ENCODE measurements at places on chromosomes 12 and 14. TPM values are rescaled to one million over a fixed set of nuclear protein-coding genes. Genes with fewer than 3 reads are reported as not detected.

The CCDC88C gene
- total RNA-seq = 29.6 TPM

The DDX47 gene
- total RNA-seq = 75.2 TPM

The L2HGDH gene
- 5.3 TPM for total RNA-seq

The C12orf54 gene
- total RNA-seq = not detected

The CDKL1 gene
- total RNA-seq = 9.7 TPM

The TSHR gene
- total RNA-seq = not detected

The MANSC4 gene
- 0.65 TPM for total RNA-seq

The NOVA1 gene
- 3.3 TPM for total RNA-seq

The SMCO2 gene
- total RNA-seq = 1.2 TPM

The NOXRED1 gene
- 0.33 TPM for total RNA-seq

The AGAP2 gene
- total RNA-seq = 0.24 TPM

The IL22 gene
- not detected for total RNA-seq

The SRGAP1 gene
- total RNA-seq = 16.3 TPM

DNA sequence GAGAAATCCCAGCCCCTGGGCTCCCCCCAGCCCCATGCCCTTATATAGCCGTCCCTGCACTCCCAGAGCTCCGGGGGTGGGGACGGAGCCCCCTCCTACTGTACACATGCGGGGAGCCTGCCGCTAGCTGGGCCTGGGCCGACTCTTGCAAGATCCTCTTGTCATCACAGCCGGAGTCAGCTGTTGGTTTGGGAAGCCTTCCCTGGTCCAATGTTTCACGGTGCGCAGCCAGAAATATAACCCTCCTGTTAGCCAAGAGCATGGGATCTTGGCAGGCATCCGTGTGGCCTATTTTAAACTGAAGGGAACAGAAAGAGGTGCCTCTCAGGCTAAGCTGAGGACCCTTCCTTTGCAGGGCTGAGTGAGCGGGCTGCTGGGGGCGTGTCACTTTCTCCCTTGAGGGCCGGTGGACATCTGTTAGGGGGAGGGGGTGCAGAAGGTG lies 175.3 kb downstream of the TSPAN9 start:
- no peak for DNase-seq

DNA sequence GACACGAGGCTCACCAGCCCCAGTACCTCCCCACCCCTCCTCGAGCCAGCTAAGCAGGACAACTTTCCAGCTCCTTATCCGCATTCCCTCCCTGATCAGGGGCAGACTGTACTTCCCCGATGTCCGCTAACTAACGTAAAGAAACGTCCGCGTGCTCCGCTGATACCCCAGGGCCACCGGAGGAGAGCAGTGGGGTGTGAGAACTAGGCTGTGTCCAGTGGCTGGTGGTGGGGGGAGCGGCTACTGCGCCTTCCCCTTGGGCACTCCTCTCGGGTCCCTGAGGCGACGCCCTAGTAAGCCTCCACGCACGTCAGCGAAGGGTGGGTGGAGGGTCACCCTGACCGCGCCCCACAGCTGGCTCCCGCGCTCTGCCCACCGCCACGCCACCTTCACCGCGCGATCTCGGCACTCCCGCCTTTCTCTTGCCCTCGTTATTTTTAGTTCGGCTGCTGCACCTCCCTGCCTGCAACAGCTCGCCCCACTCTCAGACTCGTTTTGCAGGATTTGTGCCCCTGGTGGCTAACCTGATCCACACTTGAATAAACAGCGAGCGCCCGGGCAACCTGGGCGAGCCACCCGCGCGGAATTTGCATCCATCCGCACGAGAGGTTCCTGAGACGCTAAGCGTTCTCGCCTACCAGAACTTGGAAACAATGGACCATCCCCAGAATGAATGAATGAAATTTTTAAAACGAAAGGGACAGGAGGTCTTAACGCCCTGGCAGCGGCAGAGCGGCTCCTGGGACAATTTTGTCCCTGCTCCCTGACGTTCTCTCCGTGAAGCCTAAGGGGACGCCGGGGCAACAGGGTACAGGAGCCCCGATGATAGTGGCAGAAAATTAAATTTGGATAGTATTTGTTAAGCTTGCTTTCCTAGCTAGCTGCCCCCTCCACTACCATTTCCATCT lies 6.9 kb upstream of the BMP4 start:
- DNase-seq = peak; percentile 44

GRCh38 chr12:93994721-93995120 lies 153.7 kb upstream of the PLXNC1 start:
- DNase-seq = no peak

- no peak for DNase-seq
These were observed 28.5 kb downstream of the FOS start for GRCh38 chr14:75306927-75307699.

DNA sequence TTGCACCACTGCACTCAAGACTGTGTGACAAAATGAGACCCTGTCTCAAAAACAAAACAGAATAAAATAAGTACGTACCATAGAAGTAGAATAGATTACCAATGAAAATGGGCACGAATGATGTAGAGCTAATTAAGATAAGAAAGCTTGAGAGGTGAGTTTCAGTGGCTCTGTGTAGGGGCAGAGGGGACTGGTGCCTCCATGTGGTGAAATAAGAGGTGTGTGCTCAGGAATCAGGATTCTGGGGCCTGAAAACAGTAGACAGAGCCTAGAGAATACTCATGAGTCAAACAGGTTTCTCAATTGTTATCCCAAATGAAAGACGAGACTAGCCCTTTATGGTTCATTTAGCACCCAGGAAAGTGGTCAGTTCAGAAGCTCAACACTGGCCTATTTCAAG lies 1145.1 kb downstream of the FLRT2 start:
- no peak for DNase-seq

DNA sequence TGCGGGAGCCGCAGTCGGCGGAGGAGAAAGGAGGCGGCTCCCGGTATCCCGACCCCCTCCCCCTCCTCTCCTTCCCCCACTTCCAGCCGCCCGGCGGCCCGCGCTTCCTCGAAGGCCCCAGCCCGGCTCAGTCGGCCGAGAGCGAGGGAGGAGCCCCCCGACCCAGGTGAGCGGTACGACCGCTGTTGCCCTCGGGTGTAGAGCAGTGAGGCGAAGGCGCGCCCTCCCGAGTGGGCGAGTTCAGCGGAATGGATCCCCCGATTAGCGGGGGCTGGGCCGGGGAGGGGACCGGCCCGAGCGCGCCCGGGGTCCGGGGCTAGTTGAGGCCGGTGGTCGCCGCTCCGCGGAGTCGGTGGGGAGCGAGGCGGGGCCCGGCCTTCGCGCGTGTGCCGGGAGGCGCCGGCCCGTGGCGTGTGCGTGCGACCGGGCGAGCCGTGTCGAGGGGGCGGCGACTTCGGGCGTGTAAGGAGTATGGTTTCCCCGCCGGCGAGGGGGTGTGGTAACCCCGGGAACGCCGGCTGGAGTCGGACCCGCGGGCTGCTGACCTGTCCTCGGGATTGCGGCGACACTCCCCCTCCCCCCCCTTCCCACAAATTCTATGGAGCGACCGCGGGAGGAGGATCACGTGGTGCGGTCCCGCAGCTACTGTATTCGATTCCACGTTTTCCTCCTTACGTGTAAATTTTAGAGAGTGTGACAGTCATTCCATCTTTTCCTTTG lies 501 bp downstream of the RIMKLB start:
- DNase-seq = peak; percentile 45

GRCh38 chr14:52352061-52352491 lies 38.0 kb downstream of the PTGER2 start:
- DNase-seq = no peak

DNA sequence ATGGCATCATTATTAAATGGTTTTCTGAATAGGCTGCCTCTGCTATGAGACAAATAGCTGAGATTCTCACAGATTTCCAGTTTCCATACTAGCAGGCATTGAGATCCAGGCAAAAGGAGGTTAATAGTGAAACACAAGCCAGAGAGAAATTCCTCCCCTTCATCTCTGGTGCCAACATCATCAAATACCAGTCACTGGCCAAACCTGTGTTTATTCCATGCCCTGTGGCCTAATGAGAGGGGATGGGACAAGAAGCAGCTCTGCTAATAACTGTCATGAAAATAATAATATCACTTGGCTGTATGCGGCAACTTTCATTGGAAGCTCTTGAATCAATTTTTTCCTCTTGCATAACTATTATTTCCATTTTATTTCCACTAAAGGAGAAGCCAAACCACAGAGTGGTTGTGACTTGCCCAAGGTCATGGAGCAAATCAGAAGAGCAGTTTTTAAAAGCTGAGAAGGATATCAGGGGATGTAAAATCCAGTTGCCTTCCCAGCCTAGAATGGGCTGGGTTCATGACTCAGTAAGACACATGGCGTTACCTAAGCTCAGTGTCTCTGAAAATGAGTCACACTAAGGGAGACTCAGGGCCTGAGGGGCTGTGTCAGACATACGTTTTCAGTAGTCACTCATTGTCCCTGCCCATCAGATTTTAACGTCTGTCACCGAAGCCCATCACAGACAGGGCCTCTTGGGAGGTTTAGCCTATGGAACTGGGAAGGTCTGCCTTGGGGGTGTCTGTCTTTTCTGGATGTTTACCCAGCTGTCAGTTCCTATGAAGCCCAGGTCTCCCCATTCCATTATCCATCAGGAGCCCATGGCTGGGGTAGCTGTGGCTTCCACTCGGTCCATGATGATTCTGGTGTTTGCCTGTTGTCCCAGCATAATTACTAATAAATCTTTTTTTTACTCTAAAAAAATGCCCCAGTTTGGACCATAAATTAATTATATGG lies 208.8 kb upstream of the EEA1 start:
- no peak for DNase-seq

GRCh38 chr12:29116414-29116813 lies 32.7 kb upstream of the FAR2 start:
- no peak for DNase-seq

GRCh38 chr12:125220404-125221273 lies 155.4 kb downstream of the AACS start:
- DNase-seq = no peak

DNA sequence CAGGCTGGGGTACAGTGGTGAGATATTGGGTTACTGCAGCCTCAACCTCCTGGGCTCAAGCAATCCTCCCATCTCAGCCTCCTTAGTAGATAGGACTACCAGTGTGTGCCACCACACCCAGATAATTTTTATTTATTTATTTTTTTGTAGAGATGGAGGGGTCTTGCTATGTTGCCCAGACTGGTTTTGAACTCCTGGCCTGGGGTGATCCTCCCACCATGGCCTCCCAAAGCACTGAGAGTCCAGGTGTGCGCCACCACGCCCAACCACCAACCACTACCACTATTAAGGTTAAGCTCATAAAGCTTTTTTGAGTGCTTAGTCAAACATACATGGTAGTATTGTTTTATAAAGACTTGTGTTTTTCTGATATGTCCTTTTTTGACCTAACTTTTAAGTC lies 3.9 kb downstream of the RIOX1 start:
- DNase-seq = no peak

DNA sequence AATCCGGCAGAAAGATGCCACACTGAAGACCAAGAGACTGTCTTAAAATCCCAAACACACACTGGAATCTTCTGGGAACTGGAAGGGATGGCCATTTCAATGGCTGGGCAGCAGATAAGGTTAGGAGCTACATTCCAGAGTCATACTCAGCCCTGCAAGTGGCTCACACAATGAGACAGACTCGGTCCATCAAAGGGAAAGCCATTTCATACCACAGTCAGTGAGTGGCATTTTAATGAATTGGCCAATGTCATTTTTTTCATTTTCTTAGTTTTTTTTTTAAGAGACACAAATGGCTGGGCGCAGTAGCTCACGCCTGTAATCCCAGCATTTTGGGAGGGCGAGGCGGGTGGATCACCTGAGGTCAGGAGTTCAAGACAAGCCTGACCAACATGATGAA lies 17.9 kb downstream of the CIT start:
- no peak for DNase-seq

GRCh38 chr12:3772380-3772779 lies 19.5 kb upstream of the CRACR2A start:
- peak; percentile 42 for DNase-seq

GRCh38 chr12:79717006-79717405 lies 26.2 kb upstream of the PAWR start:
- no peak for DNase-seq

DNA sequence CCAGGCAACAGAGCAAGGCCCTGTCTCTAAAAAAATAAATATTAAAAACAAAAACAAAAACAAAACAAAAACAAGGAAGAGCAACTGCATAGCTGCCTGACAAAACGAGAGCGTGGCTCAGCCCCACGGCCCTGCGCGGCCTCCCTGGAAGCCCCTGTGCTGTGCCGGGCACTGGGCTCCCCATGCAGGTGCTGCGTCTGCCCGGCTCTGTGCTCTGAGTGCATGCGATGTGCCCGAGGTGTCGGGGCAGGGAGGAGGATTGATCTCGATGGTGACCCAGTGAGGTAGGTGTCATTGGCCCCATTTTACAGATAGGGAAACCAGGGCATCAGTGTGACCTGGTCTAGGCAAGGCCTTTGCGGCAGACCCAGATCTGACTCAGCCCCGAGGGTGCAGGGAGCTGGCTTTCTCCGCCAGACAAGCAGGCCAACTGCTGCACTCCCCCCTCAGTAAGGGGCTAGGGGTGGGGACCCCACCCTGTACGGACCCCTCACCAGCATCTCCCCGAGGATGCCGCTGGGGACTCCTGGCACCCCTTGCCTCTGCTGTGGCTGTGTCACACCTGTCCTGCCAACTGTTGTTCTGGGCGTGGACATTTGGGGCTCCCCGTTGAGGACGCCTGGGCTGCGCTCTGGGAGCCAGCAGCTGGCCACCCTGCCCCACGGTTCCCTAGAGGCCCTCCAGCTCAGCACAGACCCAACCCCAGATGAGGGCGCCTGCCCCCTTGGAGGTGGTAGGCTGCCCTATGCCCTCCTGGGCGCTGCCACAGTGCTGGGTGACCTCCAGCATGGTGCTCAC lies 15.3 kb downstream of the GPR132 start:
- no peak for DNase-seq

DNA sequence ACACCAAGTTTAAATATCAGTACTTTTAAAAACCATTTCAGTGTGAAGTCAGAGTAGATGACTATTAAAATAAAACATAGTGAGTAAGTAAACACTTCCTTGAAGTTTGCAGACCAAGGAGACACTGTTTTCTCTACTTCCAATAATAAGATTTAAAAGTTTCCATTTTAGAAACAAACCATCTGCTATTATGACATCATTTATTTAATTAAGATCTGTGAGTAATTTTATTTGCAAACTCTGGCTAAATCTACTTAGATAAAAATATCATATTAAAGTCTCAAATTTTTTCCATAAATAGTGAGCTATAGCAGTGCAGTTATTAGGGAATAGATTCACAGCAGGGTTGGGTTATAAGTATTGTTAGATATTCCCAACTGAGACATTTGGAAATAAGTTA lies 1267.0 kb upstream of the FLRT2 start:
- DNase-seq = no peak

- no peak for DNase-seq
These were observed 36.9 kb upstream of the SMUG1 start for GRCh38 chr12:54225666-54226065.

GRCh38 chr12:57657744-57658143 lies 24.7 kb upstream of the B4GALNT1 start:
- no peak for DNase-seq

GRCh38 chr12:58954002-58954401 lies 33.7 kb upstream of the LRIG3 start:
- no peak for DNase-seq

DNA sequence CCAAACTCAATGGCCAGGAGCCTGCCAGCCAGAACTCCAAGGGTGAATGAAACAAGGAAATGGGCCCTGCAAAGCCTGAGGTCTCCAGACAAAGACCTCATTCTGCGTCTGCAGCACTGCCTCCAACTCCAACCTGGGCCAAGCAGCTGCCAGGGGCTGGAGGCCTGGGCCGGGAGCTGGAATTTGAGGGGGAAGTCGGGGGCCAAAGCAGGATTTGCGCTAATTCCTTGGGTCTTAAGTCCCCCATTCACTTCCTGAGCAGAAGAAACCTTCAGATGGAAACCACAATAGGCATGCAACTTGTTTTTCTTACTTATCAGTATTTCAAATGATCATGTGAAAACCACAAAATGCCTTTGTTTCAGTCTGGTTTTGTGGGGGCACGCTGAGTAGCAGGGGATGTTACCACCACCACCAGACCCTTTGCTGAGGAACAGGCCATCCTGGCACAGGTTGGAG lies 23.0 kb upstream of the TC2N start:
- no peak for DNase-seq
